ENCODE measurements at places on chromosomes 3 and 15. TPM values are rescaled to one million over a fixed set of nuclear protein-coding genes. Genes with fewer than 3 reads are reported as not detected.
A peak's percentile ranks its signal among the peaks of the same experiment; 100 is the strongest.

DNA sequence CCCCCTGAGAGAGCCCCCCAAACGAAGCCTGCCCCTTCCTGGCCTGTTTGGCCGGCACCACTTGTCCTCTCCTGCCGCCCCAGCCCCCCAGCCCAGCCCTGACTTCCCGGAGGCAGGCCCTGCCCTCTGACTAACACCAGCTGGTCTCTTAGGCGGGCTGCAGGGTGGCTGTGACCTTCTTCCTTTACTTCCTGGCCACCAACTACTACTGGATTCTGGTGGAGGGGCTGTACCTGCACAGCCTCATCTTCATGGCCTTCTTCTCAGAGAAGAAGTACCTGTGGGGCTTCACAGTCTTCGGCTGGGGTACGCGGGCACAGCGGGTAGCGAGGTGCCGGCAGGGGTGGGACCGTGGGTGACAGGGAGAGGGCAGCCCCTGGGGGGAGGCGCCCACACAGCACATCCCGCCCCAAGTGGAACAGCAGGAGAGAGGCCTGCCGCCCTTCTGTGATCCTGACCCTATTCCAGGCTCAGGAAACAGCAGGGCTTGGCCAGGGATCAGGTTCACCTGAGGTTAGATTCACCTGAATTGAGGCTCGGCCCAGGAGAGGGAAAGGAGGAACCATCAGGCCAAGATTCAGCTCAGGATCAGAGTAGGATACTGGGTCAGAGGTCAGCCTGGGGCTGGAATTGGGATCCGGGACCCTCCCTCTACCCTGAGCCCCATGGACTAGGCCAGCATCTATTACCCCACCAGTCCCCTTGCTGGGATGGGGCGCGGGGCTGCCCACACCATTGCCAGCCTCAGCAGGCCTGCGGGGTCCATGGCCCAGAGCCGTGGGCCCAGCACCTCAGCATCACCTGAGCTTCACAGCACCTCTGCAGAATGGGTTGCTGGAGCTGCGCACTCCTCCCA lies 21.9 kb downstream of the PTH1R start:
- DNase-seq: no peak
- no peak overlapping the region for H3K27ac ChIP-seq
- peaks cover 2% of the 10 kb centered on the region for H3K4me1 ChIP-seq
- peaks cover 30% of the 10 kb centered on the region for H3K27me3 ChIP-seq
- no peak overlapping the region for H3K4me3 ChIP-seq
- no peaks in the 10 kb centered on the region for H3K36me3 ChIP-seq

DNA sequence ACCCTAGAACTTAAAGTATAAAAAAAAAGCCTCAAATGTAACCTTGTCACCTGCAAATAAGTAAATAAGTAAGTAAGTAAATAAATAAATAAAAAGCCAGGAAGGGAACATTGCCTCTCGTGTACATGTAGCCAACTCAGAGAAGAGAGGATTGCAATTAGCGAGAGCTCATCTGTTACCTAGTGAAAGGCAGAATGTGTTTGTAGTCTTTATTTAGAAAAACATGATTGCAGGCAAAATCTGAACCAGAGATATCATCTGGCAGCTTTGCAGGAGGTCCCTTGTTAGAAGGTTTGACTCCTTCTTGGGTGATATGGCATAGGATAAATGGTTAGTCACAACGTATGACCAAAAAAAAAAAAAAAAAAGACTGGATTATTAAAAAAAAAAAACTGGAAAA lies 71.6 kb upstream of the SYN2 start:
- no peak for DNase-seq
- no peaks in the 10 kb centered on the region for H3K36me3 ChIP-seq
- H3K4me1 ChIP-seq: no peaks in the 10 kb centered on the region
- H3K27ac ChIP-seq: no peak overlapping the region

- H3K36me3 ChIP-seq: no peaks in the 10 kb centered on the region
- H3K4me1 ChIP-seq: no peaks in the 10 kb centered on the region
- no peaks in the 10 kb centered on the region for H3K27me3 ChIP-seq
- H3K4me3 ChIP-seq: no peak overlapping the region
- no peak overlapping the region for H3K27ac ChIP-seq
- DNase-seq: no peak
Observed at GRCh38 chr3:21269882-21270281, 481.1 kb downstream of the ZNF385D start.

Gene CFAP91
- 0.26 TPM for total RNA-seq

Gene ETV5
- 2.2 TPM for total RNA-seq

GRCh38 chr3:71859123-71859519 lies 74.2 kb upstream of the PROK2 start:
- peak; percentile 69 for DNase-seq
- H3K27me3 ChIP-seq: peaks cover 27% of the 10 kb centered on the region
- H3K36me3 ChIP-seq: no peaks in the 10 kb centered on the region
- H3K4me1 ChIP-seq: peaks cover 5% of the 10 kb centered on the region
- H3K27ac ChIP-seq: no peak overlapping the region
- no peak overlapping the region for H3K4me3 ChIP-seq

DNA sequence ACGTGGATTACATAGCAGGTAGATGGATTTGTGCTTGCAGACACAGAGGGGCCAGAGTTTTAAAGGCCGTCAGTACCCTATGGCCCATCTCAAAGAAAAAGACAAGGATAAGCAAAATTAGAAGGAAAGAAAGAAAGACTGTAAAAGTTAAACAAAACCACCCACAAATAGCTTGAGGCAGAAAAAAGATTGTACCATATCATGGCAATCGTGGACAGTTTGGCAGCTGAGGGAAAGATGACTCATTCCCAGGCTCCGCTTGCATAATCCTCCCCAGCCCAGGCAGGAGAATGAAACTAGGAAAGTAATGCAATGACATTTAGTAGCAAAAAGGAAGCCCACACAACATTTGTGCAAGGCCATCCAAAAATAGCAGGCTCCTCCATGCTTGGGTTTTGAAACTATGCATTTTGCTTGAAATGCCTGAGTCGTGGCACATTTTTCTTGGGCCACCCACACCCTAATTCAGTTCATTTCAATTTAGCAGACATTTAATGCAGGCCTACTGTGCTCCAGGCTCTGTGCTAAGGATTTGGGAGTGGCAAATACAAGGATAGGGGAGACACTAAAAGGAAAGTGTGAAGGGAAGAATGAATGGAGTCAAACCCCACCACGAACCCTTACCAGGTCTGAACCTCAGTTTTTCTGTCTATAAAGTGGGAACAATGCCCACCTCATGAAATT lies 40.9 kb upstream of the SMAD3 start:
- no peaks in the 10 kb centered on the region for H3K36me3 ChIP-seq
- no peaks in the 10 kb centered on the region for H3K27me3 ChIP-seq
- H3K4me1 ChIP-seq: peaks cover 28% of the 10 kb centered on the region
- peak overlapping the region; percentile 64 for H3K27ac ChIP-seq

Gene EPHB3
- not detected for total RNA-seq

Gene KCNMB3
- total RNA-seq: 0.70 TPM

Gene KCNMB2
- total RNA-seq: not detected

GRCh38 chr3:58464866-58465265 lies 27.0 kb upstream of the KCTD6 start:
- H3K27me3 ChIP-seq: peaks cover 6% of the 10 kb centered on the region
- no peaks in the 10 kb centered on the region for H3K36me3 ChIP-seq
- no peak for DNase-seq

- H3K27ac ChIP-seq: no peak overlapping the region
- no peaks in the 10 kb centered on the region for H3K27me3 ChIP-seq
- no peak overlapping the region for H3K4me3 ChIP-seq
- H3K36me3 ChIP-seq: no peaks in the 10 kb centered on the region
- no peaks in the 10 kb centered on the region for H3K4me1 ChIP-seq
Observed at GRCh38 chr3:169083163-169083562, 580.3 kb downstream of the MECOM start.

DNA sequence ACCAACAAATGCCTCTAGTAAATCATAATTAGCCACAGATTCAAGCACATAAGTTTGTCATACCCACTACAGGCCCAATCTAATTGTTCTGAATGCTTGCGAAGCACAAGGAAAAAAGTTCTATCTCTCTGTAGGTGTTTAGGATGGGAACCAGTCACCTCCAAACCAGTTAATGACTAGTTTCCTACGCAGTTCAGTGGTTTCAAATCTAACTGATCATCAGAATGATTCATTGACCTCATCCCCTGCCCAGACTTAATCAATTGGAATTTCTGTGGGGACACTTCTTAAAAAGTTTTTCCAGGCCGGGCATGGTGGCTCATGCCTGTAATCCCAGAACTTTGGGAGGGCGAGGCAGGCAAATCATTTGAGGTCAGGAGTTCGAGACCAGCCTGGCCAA lies 24.3 kb upstream of the MASP1 start:
- no peak overlapping the region for H3K27ac ChIP-seq
- H3K36me3 ChIP-seq: no peaks in the 10 kb centered on the region
- DNase-seq: no peak
- H3K4me1 ChIP-seq: peaks cover 7% of the 10 kb centered on the region

DNA sequence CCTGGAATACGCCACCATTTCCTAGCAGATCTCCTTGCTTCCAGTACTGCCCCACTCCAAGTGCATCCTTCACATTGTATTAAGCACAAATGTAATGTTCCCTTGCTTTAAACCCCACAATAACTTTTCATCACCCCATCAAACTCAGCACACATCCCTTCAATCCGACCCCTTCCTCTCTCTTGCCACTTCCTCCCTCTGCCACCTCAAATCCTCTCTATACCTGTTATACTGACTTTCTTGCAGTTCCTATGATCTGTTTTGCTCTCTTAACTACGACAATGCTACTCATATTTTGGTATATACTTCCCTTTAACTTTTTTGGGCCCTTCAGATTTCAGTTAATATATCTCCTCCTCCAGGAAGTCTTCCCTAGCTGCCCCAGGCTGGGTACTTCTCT lies 14.1 kb downstream of the PARL start:
- H3K36me3 ChIP-seq: peaks cover 23% of the 10 kb centered on the region
- no peak for DNase-seq
- no peak overlapping the region for H3K4me3 ChIP-seq
- H3K27me3 ChIP-seq: no peaks in the 10 kb centered on the region
- H3K27ac ChIP-seq: no peak overlapping the region
- H3K4me1 ChIP-seq: peaks cover 17% of the 10 kb centered on the region

- no peak overlapping the region for H3K4me3 ChIP-seq
- H3K27ac ChIP-seq: no peak overlapping the region
- no peak for DNase-seq
- peaks cover 5% of the 10 kb centered on the region for H3K4me1 ChIP-seq
Observed at GRCh38 chr15:69656271-69657030, 203.8 kb downstream of the RPLP1 start.

Gene AHSG
- total RNA-seq: not detected

- H3K27ac ChIP-seq: no peak overlapping the region
- no peaks in the 10 kb centered on the region for H3K27me3 ChIP-seq
- H3K4me1 ChIP-seq: no peaks in the 10 kb centered on the region
- H3K36me3 ChIP-seq: peaks cover 33% of the 10 kb centered on the region
- DNase-seq: no peak
- H3K4me3 ChIP-seq: no peak overlapping the region
Observed at GRCh38 chr3:12508291-12508700, 24.0 kb downstream of the TSEN2 start.

DNA sequence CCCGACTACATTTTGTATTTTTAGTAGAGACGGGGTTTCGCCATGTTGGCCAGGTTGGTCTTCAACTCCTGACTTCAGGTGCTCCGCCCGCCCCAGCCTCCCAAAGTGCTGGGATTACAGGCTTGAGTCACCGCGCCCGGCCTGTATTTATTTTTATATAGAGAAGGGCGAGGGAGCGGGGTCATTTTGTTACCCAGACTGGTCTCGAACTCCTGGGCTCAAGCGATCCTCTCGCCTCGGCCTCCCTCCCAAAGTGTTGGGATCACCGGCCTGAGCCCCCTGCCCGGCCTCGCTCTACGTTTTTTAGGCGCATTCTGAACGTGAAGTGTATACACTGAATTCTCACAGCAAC lies 514 bp upstream of the PPP4R2 start:
- no peak for DNase-seq
- peak overlapping the region; percentile 89 for H3K4me3 ChIP-seq
- H3K27ac ChIP-seq: peak overlapping the region; percentile 89
- peaks cover 30% of the 10 kb centered on the region for H3K36me3 ChIP-seq
- peaks cover 34% of the 10 kb centered on the region for H3K4me1 ChIP-seq

DNA sequence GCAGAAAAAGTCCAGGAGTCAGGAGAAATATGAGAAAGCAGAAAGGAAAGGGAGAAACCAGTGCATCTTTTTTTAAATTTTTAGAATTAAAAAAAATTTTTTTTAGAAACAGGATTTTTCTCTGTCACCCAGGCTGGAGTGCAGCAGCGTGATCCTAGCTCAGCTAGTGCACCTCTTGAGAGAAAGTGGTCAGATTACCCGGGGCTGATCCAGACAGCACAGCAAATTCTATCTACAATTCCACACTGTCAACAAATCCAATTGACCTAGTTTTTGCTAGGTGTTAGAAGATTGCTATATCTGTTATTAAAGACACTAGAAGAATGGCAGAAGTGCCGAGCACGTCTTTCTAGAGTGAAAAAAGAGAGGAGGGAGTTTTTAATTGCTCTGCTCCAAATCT lies 117.3 kb downstream of the RFTN1 start:
- H3K27me3 ChIP-seq: no peaks in the 10 kb centered on the region
- H3K27ac ChIP-seq: no peak overlapping the region
- no peak for DNase-seq
- peaks cover 61% of the 10 kb centered on the region for H3K36me3 ChIP-seq
- H3K4me3 ChIP-seq: no peak overlapping the region

DNA sequence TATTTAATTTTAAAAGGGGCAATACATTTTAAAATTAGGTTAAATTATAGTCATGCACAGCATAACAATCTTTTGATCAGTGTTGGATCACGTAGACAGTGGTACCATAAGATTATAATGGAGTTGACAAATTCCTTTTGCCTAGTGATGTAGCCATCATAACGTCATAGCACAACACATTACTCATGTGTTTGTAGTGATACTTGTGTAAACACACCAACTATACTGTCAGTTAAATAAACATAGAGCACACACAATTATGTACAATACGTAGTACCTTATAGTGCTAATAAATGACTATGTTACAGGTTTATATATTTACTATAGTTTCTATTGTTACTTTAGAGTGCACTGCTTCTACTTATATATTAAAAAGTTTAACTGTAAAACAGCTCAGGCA lies 31.2 kb downstream of the FOXB1 start:
- DNase-seq: no peak
- H3K4me1 ChIP-seq: no peaks in the 10 kb centered on the region
- no peaks in the 10 kb centered on the region for H3K36me3 ChIP-seq
- no peak overlapping the region for H3K27ac ChIP-seq
- no peak overlapping the region for H3K4me3 ChIP-seq

GRCh38 chr3:193910886-193911738 lies 224.8 kb upstream of the HES1 start:
- H3K36me3 ChIP-seq: no peaks in the 10 kb centered on the region
- peaks cover 9% of the 10 kb centered on the region for H3K4me1 ChIP-seq
- H3K4me3 ChIP-seq: no peak overlapping the region
- H3K27me3 ChIP-seq: peaks cover 5% of the 10 kb centered on the region

- peaks cover 32% of the 10 kb centered on the region for H3K4me1 ChIP-seq
- peaks cover 12% of the 10 kb centered on the region for H3K36me3 ChIP-seq
Observed at GRCh38 chr3:32117320-32117719, 10.9 kb downstream of the GPD1L start.

Data from activated CD4-positive, alpha-beta T cell treated with anti-CD3 and anti-CD28 coated beads, Interleukin-2, amount 10 ng/mL, durations not matched to agents 24 days and 14 days (primary cell).